ENCODE measurements at places on chromosomes 6 and 20. TPM values are rescaled to one million over a fixed set of nuclear protein-coding genes. Genes with fewer than 3 reads are reported as not detected.

SAMD10 gene
- 6.8 TPM for polyA plus RNA-seq

DEF6 gene
- polyA plus RNA-seq = 28.6 TPM

TFAP2C gene
- 2.6 TPM for polyA plus RNA-seq

- DNase-seq = no peak
Observed at GRCh38 chr6:16729183-16729691, 32.0 kb downstream of the ATXN1 start.

- DNase-seq = no peak
Observed at GRCh38 chr6:41938590-41939175, 2.9 kb downstream of the CCND3 start.

DNA sequence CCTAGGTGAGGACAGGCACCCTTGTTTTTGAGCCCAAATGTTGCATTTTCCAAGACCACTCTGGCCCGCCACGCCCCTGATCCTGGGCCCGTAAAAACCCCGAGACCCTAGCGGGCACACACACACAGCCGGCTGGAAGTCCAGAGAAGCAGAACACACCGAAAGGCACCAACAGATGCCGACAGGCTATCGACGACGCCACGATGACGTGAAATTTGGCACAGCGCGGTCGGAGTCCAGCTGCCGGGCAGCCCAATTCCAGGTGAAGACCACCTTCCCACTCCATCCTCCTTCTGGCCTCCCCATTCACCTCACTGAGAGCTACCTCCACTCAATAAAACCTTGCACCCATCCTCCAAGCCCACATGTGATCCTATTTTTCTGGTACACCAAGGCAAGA, 34.0 kb upstream of the PNPLA1 start:
- DNase-seq = no peak

DNA sequence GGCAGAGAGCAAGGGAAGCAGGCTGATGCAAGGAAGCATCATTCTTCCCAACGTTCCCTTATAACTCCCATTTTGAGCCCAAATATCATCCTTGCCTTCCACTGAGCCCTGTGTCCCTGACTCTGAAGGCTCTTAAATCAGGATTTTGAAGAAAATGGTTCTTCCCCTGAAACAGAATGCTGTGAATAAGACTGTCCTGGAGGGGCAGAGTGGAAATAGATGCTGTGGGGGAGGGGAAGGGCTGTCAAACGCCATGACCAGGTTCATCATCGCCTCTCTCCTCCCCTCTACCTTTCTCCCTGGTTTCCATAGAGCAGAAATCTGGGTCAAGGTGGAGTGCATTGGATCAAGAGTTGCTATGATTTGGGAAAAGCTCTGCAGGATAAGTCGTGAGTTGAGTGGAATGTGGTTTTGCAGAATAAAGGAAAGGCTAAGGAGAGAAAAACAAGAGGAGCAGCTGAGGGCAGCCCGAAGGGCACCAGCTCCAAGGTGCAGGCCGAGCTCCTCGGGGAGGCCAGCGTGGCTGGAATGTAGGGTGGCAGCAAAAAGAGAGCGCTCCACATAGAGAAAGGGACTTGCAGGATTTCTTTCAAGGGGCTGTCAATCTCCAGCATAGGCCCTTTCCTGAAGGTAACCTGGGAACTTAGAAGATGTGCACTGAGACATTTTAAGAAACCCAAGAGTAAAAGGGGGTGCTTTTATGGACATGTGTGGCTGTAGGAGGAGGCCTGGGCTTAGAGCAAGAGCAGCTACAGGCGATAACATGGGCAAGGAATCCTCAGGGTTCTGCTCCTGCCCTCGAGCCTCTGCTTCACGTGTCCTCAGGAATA, 120.8 kb upstream of the CDYL start:
- no peak for DNase-seq

Data from lung (tissue), 17 donors.